ENCODE measurements at places on chromosomes 2 and 18. TPM values are rescaled to one million over a fixed set of nuclear protein-coding genes. Genes with fewer than 3 reads are reported as not detected.

DNA sequence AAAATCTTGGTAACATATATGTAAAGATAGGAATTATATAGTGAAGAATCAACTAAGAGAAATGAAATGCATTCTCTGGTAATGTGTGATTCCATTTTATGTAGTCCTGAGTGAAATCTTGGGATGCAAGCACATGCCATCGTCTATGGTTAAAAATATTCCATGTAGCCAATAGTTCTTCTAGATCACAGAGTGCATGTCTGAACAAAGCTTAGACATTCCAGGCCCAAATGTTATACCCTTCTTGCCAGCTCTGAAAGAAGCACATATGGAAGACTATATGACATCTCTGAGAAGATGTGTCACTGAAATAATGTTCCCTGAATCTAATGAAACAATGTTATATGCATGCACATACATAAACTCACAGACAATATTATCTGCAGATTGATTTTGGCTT lies 92.3 kb upstream of the TFPI start:
- no peak for DNase-seq

DNA sequence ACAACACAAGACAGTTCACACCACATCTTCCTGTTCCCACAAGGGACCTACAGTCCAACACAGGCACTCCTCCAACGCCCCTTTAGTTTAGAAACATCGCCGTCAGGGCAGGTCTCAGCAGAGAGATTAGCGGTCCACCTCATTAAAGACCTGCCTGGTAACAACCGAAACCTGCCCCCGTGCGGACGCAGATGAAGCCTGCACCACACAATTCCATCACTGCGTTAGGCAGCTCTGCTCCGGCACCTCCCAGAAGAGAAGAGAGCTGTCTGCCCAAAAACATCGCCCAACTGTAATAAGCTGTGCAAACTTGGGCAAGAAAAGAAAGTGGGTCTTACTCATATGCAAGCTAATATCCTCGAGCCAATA lies 32.7 kb downstream of the ZNF516 start:
- DNase-seq, result no peak

DNA sequence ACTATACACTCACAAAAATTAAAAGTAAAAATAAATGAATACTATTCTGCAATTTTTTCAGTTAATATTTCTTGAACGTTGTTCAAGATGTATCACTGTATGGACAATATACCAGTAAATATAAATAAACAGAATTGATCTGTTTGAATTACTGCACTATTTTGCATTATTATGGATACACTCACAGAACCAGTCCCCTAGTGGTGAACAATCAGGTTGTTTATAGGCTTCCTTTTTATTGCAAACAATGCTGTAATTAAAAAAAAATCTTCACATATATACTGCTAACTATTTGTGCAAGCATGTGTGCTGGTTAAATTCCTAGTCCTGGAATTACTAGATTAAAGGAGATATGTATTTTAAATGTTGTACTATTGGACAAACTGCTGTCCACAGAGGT lies 306.0 kb downstream of the FBXO15 start:
- DNase-seq, result no peak

DNA sequence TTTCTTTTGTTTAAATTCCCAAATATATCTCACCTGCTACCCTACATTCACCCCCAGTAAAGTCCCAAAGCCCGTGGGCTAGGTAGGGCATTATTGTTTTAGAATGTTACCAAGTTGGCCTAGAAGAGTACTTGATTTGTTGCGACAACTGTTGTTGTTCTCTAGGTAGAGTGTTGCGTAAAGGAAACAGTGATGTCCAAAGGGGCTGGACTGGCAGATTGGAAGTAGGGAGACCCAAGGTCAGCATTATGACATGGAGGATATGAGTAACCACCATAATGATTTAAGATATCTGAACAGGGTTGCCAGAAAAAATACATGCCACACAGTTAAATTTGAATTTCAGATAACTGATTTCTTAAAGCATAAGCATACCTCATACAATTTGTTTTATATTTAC lies 39.2 kb downstream of the SCN1A start:
- no peak for DNase-seq

DNA sequence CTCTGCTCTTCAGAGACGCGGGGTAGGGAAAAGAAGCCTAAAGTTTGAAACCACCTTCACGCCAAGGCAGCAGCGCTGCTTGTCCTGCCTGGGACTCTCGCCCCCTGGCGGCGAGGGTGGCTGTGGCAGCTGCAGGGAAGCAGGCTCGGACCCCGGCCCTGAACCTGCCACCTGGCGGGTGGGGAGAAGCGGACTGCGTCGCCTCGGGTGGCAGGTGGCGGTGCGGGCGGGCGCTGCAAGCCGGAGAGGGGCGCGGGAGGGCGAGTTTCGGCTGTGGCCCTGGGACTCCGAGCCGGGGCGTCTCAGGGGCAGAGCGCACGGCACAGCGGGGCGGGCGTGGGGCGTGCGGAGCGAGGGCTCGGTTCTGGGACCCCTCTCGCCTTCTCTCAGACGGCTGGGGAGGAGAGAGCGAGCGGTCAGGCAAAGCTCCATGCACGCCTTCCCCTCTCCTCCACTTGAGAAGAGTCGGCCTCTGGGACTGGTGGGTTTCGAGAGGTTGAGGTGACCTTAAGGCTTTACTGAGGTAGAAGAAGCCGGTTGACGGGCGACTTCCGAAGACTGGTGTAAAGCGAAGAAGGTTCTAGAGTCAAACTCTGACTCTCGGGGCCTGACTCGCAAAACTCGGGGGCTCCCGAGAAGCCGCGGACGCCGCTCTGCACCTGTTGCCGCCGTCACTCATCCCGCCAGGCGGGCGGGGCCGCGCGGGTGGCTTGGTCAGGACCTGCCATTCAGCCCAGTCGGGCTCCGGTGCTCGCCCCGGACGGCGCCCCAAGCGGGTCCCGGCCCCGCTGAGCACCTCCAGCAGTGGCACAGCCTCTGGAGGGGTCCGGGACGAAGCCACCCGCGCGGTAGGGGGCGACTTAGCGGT lies 1.1 kb upstream of the BOLL start:
- DNase-seq, result no peak

- DNase-seq, result no peak
These were observed 26.5 kb downstream of the BCL2 start for GRCh38 chr18:63292831-63293683.

GRCh38 chr18:45817543-45817942 lies 7.9 kb upstream of the SIGLEC15 start:
- DNase-seq, result no peak

DNA sequence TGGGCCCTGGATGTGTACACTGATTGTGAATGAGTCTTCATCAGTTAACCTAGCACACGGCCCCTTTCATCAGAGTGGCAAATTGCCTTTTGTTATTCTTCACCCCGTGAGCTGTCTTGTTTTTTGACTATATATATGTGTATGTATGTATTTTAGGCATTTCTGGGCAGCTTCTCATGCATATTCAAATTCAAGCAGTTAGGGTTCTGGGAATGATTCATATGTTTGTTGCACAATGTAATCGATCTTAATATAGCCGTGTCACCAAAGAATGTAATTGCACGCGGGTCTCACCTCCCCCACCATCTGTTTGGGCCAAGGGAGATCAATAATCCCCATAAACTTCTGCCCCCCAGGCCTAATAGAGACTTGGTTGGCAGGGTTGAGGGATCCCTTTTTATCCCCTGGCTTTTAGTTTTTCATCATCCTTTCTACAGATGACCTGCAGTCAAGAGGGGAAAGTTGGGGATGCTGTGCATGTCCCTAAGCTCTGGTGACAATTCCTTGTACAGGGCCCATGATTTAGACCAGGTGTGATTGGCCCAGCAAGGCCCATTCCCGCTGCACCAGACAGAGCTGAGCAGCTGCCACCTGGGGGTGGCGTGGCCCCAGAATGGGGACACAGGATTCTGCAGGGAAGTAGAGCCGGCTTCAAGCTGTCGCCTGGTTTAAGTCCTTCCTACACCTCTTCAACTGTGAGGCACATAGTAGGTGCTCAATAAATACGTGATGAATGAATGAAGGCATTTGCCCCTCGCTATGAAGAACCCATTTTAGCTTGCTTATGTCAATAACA lies 19.2 kb downstream of the KCNF1 start:
- no peak for DNase-seq

DNA sequence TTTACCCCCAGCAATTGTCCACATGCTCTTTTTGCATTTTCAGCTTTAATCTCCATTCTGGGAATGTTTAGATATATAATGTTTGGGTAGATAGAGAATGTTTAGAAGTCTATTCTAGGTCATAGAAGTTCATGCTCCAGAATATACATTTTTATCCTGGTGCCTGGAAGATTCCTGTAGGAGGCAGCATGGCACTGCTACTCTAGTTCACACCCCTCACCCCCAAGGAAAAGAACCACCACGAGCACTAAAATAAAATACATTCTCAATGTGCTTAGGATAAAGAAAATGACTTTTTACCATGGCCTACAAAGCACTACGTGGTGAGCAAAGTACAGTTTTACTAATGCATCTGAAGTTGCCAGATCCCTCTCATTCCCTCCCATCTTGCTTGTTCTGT lies 53.8 kb downstream of the MYO1B start:
- DNase-seq, result no peak

Gene SLC16A14
- 2.0 TPM for polyA plus RNA-seq

Gene PLA2R1
- 1.9 TPM for polyA plus RNA-seq

Gene EML6
- polyA plus RNA-seq, result 26.8 TPM

Gene CNDP1
- polyA plus RNA-seq, result 0.13 TPM

Gene LRP1B
- 2.2 TPM for polyA plus RNA-seq

Gene INPP5D
- polyA plus RNA-seq, result 8.3 TPM

Gene ERFE
- 11.2 TPM for polyA plus RNA-seq

Data from forelimb muscle (tissue), 1 donor.